Stimulated activated CD4-positive, alpha-beta T cell treated with anti-CD3 and anti-CD28 coated beads, Interleukin-2, amount 100 ng/mL, for 4 hours (primary cell): ENCODE measurements at places on chromosomes 11 and 22.

DNA sequence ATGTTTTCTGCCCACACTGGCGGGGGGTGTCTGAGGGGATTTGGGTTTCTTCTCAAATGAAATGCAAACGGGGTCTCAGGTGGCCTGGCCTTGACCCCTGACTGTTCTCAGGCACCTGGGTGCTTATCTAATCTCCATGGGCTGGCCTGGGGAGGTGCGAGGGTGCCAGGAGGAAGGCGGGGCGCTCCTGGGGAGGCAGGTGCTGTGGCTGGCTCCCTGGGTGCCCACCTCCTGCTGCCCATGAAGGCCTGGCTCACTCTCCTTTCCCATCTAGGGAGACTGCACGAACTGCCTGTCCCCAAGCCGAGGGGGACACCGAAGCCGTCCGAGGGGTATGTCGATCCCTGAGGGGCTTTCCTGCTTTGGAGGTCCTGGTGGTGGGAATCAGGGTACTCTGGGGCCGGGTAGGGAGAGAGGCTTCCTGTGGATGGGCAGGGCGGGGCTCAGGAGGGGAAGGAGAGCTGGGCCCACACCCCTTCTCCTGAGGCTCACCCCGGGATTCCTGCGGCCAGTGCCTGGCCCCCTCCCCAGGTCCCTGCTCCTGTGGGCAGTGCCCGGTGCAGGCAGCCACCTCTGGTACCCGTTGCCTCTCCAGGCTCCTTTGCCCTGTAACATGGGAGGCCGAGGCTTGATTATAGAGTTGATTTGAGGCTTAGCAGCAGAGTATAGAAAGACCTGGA is 18.4 kb downstream of the MICALL1 start:
- DNase-seq, result no peak

- DNase-seq, result no peak
Measured at GRCh38 chr22:20654343-20655208, 119.3 kb upstream of the SERPIND1 start.

- no peak for DNase-seq
Measured at GRCh38 chr11:28529540-28530410, 421.6 kb downstream of the METTL15 start.

DNA sequence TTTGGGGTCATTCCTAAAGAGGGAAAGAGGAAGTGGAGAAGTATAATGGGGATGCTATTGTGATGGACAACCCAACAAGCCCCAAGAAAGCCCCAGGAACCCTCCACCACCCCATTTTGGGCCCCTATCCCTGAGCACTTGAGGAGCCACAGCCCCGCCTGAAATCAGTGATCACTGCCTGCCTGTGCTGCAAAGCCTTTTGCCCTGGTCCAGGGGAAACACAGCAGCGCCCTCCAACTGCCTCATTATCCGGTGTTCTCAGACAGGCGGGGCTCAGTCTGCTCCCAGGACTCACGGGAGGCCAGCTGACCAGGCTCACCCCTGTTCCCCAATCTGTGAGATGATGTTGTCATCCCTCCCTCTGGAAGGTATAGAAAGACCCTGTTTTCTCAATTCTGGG is 44.7 kb upstream of the TTC12 start:
- no peak for DNase-seq

GRCh38 chr11:73271936-73272679 is at the start of gene P2RY6:
P2RY6 (plus strand) TSS chr11:73272338; CDS start chr11:73296519, 24,181 bp downstream.
- DNase-seq, result no peak

DNA sequence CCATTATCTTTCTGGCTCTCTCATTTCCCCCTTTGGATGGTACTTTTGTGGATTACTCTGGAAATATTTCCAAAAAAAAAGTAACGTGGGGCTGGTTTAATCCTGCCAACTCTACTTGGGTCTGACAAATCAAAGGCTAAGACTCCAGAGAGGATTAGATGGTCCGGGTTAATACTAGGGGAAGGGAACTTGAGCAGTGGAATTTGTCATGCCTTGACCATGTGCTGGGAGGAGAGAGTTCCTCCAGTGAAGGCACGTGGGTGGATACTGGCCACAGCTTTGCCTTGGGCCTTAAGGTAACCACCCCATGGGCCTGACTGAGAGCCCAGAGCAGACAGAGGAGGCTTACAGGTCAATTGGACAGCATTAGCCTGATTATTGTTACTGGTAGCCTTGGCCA is 120.3 kb downstream of the NAV2 start:
- no peak for DNase-seq

- no peak for DNase-seq
Measured at GRCh38 chr22:47687346-47687655, 924.9 kb downstream of the TBC1D22A start.

DNA sequence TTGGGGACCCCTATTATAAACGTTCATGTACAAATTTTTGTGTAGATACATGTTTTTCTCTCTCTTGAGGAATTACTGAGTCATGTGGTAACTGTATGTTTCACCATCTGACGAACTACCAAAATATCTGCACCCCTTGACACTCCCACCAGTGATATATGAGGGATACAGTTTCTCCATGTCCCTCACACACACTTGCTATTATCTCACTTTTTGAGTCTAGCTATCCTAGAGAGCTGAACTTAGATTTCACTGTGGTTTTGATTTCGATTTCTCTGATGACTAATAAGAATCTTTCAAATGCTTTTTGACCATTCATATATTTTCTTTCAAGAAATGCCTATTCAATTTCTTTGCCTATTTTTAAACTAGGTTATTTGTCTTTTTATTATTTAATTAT is 200.2 kb downstream of the PGR start:
- no peak for DNase-seq

GRCh38 chr11:116925050-116925449 is 87.6 kb upstream of the APOA1 start:
- DNase-seq, result no peak

DNA sequence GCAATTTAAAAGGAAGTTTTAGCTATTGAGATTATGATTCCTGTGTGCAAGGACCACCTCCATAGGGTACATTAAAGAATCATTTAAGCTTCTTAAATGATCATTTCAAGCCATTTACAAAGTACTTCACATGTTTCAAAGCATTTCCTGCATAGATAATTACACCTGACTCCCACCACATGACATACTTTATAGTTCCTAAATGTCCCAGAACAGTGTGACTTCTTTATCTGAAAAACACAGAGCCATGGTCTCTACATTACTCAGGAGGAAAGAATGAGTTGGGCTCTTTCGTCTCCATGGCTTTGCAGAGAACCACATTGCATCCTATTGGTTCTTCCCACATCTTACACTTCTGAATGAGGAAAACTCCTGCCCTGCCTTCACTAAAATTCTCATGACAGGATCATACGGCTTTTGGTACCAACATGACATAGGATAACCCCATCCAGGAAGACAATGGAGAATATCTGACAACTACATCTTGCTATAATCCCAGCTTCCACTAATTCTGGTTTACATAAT is 88.6 kb downstream of the ETS1 start:
- DNase-seq, result no peak

- DNase-seq, result no peak
Measured at GRCh38 chr11:120224972-120225909, 14.4 kb downstream of the OAF start.

- peak; percentile 88 for DNase-seq
Measured at GRCh38 chr22:36123673-36124630, 36.6 kb downstream of the APOL3 start.

GRCh38 chr22:47624252-47625012 is 862.0 kb downstream of the TBC1D22A start:
- DNase-seq, result no peak

DNA sequence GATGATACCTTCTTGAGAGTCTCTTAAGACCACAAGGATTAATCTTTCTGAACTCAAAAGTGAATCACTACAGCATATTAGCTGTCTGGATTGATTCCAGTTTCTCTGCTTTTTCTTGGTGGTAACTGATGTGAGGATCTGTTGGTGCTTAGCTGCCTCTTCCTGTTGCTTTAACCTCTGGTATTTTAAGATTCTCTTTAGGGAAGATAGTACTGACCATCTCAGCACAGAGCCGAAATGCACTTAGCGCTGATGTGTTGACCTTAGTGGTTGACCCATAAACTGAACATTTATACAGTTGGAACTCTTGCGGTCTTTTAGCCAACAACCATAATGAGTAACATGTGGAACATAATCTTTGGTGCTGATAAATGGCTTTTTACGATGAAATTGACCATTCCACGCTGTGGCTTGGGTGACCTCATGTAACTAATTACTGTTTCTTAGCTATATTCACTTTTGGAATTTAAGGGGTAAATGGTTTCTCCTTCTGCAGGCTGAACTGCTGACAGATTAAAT is 33.7 kb downstream of the APLP2 start:
- DNase-seq, result no peak

DNA sequence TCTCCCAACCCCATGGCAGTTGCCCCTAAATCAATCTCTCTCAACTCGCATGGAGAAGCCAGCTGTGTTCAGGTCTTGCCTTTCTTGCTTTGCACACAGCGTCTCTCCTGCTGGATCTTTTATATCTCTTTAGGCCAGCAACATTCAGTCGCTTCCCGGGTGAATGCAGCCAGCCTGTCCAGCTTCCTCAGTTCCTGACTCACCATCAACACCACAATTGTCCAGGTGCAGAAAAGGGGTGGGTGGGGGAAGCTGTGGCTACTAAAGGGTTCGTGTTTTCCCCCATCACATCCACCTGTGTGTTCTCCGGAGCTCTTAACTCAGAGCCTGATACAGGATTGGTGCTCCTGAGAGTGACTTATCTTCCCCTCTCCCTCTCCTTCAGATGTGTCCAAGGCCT is 116.5 kb downstream of the HIPK3 start:
- DNase-seq, result no peak

DNA sequence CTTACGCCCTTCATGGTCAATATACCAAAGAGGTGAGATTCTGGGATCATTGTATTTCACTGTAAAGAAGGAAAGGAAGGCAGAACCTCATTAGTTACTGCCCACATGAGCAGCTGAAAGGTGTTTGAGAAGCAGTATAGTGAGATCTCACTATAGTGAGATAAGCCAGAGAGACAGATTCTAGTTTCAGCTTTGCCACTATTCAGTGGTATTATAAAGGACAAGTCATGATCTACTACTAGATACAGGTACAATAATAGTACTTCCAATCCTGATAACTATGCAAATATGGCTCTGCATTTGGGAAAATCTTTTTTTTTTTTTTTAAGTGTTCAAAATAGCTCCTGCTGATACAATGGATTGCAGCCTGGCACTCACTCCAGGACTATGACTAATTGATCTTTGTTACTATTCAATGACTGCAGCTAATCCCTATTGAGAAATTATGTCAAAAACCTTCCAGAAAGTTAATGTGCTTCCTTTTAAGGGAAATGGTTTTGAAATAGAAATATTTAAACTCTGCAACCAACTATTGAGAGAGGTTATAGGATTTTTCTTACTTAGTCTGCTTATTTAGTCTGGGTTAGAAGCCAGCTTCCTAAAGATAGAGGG is 8.3 kb upstream of the DLAT start:
- DNase-seq, result no peak

- no peak for DNase-seq
Measured at GRCh38 chr11:32884770-32885384, 7.7 kb upstream of the QSER1 start.

- DNase-seq, result no peak
Measured at GRCh38 chr11:73453562-73453961, 77.4 kb downstream of the RELT start.

DNA sequence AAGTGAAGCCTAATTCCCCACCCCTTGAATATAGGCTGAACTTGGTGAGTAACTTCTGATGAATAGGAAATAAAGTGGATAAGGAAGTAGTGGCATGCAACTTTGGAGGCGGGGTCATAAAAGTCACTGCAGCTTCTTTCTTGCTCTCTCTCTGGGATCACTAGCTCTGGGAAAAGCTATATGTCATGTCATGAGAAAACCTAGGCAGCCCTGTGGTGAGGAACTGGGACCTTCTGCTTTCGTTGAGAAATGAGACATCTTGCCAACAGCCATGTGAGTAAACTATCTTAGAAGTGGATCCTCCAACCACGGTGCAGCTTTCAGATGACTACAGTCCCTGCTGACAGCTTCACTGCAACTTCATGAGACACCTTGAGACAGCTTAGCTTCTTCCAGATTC is 15.7 kb downstream of the ZNF214 start:
- no peak for DNase-seq

- no peak for DNase-seq
Measured at GRCh38 chr11:37371346-37371970, 773.4 kb upstream of the RAG2 start.

GRCh38 chr11:9956483-9956882 is 292.6 kb downstream of the SWAP70 start:
- no peak for DNase-seq

DNA sequence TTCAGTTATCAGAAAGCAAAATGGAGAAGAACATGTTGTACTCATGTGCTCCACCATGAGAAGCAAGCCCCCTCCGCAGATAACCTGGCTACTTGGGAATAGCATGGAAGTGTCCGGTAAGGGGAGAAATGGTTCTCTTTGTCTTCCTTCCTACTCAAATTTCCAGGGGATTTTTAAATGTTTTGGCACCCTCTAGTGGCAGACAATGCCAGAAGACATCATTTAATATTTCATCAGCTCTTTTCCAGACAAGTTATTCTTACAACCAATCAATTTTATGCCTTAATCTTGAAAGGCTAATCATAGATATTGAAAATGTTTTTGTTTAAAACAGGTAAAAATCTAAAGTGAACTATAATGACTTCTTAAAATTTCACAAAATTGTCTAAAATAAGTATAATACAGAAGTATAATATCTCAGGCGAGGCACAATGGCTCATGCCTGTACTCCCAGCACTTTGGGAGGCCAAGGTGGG is 15.7 kb downstream of the CRTAM start:
- DNase-seq, result peak; percentile 41

DNA sequence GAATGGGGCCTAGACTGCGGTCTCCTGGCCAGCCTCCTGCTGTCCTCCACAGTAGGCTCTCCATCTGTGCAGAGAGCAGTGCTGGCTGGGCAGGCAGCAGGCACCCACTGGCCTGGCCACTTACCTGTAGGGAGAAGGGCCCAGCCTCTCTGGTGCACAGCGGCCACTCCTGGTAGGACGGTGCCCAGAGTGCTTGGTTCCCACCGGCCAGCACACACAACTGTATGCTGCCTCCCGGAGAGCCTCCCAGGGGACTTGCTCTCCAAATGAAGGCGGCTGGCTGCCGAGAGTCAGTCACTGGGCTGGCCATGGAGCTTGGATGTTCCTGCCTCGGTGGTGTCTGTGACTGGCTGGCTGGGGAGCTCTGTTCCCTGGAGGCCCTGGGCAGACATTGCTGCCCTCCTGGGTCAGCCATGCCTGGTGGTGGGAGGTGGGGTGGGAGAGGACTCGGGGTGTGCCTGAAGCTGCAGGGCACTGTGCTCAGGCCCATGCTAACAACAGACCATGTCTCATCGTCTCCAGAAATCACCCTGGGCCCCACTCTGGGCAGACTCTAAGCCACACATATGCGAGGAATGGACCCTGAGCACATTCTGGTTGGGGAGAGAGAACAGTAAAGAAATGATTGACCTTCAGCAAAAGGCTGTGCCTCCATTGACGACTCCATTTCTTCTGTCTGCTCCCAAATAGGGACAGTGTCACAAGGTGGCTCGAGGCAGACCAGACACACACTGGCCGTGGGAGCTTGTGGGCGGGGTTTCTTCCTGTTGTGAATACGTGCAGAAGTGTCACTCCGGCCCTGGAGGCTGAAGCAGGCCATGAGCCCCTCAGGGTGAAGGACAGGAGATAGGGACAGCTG is 350.8 kb downstream of the TBC1D22A start:
- no peak for DNase-seq
